ENCODE measurements at places on chromosomes 13 and 19.
A peak's percentile ranks its signal among the peaks of the same experiment; 100 is the strongest.

DNA sequence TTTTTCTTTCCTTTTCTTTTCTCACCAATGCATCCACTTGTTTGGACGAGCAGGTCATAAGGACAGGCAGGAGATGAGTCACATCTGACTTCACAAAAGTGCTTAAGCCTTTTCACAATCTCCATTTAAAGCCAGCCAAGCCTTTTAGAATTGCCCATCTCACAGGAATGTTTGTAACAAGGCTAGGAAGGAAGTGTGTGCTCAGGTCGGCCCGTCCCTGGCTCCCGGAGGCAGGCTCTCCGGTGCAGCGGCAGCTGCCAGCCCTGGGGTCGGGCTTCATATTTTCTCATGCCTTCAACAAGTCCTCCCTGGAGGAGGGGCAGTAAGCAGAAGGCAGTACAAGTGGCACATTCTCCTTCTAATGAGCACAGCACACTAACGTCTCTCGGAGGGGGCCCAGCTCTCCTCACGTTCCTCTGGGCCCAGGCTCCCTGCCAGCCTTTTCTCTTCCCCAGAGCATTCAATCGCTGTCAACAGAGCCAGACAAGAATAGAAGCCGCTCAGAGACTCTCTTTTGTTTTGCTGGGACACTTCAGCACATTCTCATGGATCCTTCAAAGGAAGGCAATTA, 180.5 kb downstream of the COL4A1 start:
- no peak for DNase-seq

GRCh38 chr19:35644987-35645679, 3.0 kb upstream of the COX6B1 start:
- DNase-seq: peak; percentile 68

DNA sequence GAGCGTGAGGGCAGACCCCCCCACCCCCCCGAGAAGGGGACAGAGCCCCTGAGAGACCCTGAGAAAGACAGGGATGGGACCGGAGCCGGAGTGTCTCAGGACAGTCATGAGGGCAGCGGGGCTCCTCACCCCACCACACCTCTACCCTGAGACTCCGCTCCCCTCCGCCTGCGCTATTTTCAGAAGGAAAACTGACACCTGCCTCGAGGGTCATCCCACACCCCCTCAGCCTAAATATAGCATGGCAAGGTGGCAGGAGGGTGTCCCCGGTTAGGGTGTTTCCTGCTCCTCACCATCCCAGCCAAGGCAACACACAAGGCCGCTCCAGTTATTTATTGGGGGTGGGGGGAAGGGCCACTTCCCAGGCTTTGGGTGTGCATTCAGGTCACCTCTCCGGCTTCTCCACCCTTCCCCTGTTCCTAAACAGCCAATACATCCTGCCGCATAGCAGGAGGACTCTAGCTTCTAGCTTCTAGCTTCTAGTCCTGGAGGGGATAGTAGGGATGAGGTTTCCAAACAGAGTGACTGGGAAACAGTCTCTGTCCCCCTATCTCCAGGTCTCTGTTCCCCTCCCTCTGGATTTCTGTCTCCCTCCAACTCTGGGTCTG, 1.4 kb upstream of the NTF4 start:
- no peak for DNase-seq

GRCh38 chr13:106343836-106344235, 191.6 kb downstream of the EFNB2 start:
- DNase-seq: no peak

DNA sequence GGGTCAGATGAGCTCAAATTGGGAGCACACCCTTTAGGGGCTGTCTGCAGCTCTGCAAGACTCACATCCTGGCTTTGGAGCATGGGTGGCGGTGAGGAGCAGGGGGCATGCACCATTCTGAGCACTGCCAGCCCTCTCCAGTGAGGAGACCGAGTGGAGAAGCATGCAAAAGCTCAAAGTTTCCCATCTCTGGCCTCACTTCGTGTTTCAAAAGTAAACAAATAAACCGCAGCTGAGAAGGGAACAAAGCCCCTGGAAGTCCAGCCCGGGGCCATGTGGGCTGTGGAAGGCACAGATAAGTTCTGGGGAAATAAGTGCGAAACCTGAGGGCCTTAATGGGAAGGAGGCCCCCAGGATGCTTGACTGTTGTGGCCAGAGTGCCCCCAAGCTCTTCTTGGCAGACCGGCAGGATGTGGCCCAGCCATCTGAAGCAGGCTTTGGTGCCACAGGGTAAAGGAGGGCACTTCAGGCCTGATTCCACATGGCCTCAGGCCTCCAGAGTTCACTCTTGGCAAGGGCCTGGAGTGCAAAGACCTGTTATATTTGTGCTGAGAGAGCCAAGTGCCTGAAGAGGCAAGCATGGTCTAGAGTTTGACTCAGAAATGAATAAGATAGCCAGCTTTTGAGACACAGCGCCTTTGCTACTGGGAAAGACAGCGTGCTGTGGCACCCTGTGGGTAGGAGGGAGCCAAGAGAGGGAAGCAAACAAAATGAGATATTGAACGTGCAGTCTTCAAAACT, 1.2 kb downstream of the MEDAG start:
- no peak for DNase-seq
